ENCODE measurements at places on chromosomes 11 and 22. TPM values are rescaled to one million over a fixed set of nuclear protein-coding genes. Genes with fewer than 3 reads are reported as not detected.

The GAS2L1 gene
- total RNA-seq, result 18.3 TPM

The TMPRSS5 gene
- total RNA-seq, result 9.6 TPM

The ANO1 gene
- not detected for total RNA-seq

The GAB2 gene
- total RNA-seq, result 29.3 TPM

The TRPC6 gene
- total RNA-seq, result not detected

The EFCAB6 gene
- total RNA-seq, result 2.2 TPM

The DLG2 gene
- total RNA-seq, result 0.93 TPM

The TMEM86A gene
- total RNA-seq, result 3.3 TPM

The ZP1 gene
- not detected for total RNA-seq

The GPR83 gene
- under 0.01 TPM for total RNA-seq

The SGSM1 gene
- total RNA-seq, result under 0.01 TPM

The PRDM11 gene
- 3.2 TPM for total RNA-seq

All from melanocyte of skin (primary cell).